NCI-H2081 treated with DMSO at 0.1 percent for 48 hours (cell line): ENCODE measurements at places on chromosomes 6 and 20.

GRCh38 chr20:20513720-20514119 is 145.8 kb downstream of the INSM1 start:
- DNase-seq = no peak

- DNase-seq = no peak
Measured at GRCh38 chr20:50563133-50563944, 53.2 kb downstream of the PTPN1 start.

DNA sequence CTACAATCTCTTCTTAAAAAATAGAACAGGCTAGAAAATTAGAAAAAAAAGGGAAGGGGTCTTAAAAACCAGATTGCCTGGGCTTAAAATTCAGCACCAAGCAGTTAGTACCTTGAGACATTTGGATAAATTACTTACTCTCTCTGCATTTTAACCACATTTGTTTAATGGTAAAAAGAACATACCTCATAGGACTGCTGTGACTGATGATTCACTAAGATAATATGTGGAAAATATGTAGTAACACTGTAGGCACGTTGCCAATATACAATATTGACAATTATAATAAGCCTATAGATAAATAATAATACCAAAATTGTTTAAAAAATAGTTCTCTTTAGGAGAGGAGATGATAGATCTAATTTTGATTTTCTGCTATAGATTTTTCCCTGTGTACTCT is 750.4 kb downstream of the TENT5A start:
- no peak for DNase-seq

- no peak for DNase-seq
Measured at GRCh38 chr6:36331381-36331780, 5.3 kb downstream of the BNIP5 start.

GRCh38 chr20:52847731-52848359 is 124.3 kb upstream of the TSHZ2 start:
- DNase-seq = no peak
